Erythroblast (primary cell): ENCODE measurements at places on chromosomes 16 and 17.

DNA sequence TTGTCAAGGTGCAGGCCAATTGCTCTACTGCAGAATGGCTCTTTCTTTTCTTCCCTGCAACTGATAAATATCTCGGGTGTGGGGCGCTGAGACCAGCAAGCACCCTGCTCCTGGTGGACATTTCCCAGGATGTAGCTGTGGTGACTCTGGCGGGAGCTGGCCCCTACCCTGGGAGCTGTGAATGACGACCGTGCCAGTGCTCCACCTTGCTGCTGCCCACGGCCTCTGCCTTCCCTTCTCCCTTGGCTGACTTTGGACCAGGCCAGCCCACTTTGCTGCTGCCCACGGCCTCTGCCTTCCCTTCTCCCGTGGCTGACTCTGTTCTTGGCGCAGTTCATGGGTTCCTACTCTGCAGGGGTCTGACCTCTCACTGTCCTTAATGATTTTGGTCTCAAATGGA lies 16.1 kb downstream of the CARD14 start:
- DNase-seq = no peak

- DNase-seq = peak; percentile 70
Measured at GRCh38 chr17:64418506-64419339, 28.1 kb upstream of the PECAM1 start.

GRCh38 chr17:27986805-27987684 lies 55.4 kb upstream of the NLK start:
- peak; percentile 86 for DNase-seq

- DNase-seq = no peak
Measured at GRCh38 chr17:82227629-82228277, 1.1 kb upstream of the SLC16A3 start.

DNA sequence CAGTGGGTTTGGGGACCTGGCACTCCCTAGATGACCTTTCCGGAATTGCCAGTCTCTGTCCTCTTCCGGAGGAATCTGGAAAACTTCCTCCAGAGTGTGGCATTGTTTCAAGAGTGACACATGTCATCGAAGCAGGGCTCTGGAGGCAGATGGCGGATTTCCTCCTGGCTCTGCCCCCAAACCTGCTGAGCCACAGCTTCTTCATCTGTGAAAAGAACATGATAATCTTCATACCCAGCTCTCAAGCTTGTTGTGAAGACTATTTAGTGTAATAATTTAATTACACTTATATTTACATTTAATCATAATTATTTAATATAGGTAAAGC lies 19.7 kb upstream of the TEX2 start:
- no peak for DNase-seq

- DNase-seq = peak; percentile 7
Measured at GRCh38 chr16:71626858-71627213, 852 bp downstream of the MARVELD3 start.

- no peak for DNase-seq
Measured at GRCh38 chr17:44147812-44148211, 6.1 kb downstream of the HROB start.
